ENCODE measurements at places on chromosomes 1 and 21. TPM values are rescaled to one million over a fixed set of nuclear protein-coding genes. Genes with fewer than 3 reads are reported as not detected.

PALMD gene
- total RNA-seq, result 5.6 TPM

DENND4B gene
- 26.8 TPM for total RNA-seq

ACTL8 gene
- not detected for total RNA-seq

LORICRIN gene
- total RNA-seq, result not detected

VWA1 gene
- 4.3 TPM for total RNA-seq

FCRLA gene
- total RNA-seq, result 1.4 TPM

NPHS2 gene
- total RNA-seq, result not detected

MCOLN3 gene
- 4.7 TPM for total RNA-seq

LCE3E gene
- not detected for total RNA-seq

CEP350 gene
- total RNA-seq, result 62.5 TPM

OR2T33 gene
- not detected for total RNA-seq

FRRS1 gene
- 23.2 TPM for total RNA-seq

ST6GALNAC3 gene
- not detected for total RNA-seq

ADAM30 gene
- not detected for total RNA-seq

SPRR1A gene
- not detected for total RNA-seq

IRF6 gene
- total RNA-seq, result under 0.01 TPM

CAMTA1 gene
- 38.0 TPM for total RNA-seq

PRSS38 gene
- total RNA-seq, result not detected

TMEM240 gene
- total RNA-seq, result 2.7 TPM

FCRL3 gene
- not detected for total RNA-seq

SLC30A10 gene
- total RNA-seq, result not detected

RAB3B gene
- total RNA-seq, result 14.5 TPM

COL16A1 gene
- 158 TPM for total RNA-seq

CLCNKB gene
- 0.29 TPM for total RNA-seq

KRTAP10-8 gene
- not detected for total RNA-seq

CYP4Z1 gene
- total RNA-seq, result not detected

ZBTB21 gene
- total RNA-seq, result 13.8 TPM

LENEP gene
- 0.88 TPM for total RNA-seq

DMBX1 gene
- not detected for total RNA-seq

CD48 gene
- not detected for total RNA-seq

SLC25A34 gene
- 1.5 TPM for total RNA-seq

TRAPPC10 gene
- 36.2 TPM for total RNA-seq

SAMSN1 gene
- total RNA-seq, result under 0.01 TPM

SLC9C2 gene
- total RNA-seq, result not detected

LEFTY1 gene
- not detected for total RNA-seq

CIART gene
- 16.3 TPM for total RNA-seq

OR10J1 gene
- total RNA-seq, result not detected

MTHFR gene
- 34.5 TPM for total RNA-seq

All from osteoblast (primary cell).